ENCODE measurements at places on chromosomes 12 and 14.
A peak's percentile ranks its signal among the peaks of the same experiment; 100 is the strongest.

DNA sequence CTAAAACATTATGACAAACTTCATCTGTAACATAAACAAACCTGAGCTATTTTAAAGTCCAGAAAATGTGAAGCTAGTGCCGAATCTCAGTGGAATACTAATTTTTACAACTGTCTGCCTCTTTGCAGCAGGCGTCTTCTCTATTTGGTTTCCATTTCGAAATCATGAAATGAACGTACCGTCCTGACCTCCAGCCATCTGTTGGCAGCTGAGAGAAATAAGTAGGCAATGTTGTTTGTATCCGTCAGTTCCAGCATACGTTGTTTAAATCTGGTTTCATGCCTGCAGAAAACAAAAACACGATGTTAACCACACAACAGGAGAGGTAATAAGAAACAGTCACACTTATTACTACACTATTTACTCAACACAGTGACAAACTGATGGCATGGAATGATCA is 54.3 kb upstream of the KCNJ8 start:
- DNase-seq: no peak

GRCh38 chr12:121038861-121039668 is at the start of gene OASL:
Gene OASL (minus strand): TSS chr12:121039246. CDS start chr12:121038971, 275 bp downstream.
- peak; percentile 51 for DNase-seq

DNA sequence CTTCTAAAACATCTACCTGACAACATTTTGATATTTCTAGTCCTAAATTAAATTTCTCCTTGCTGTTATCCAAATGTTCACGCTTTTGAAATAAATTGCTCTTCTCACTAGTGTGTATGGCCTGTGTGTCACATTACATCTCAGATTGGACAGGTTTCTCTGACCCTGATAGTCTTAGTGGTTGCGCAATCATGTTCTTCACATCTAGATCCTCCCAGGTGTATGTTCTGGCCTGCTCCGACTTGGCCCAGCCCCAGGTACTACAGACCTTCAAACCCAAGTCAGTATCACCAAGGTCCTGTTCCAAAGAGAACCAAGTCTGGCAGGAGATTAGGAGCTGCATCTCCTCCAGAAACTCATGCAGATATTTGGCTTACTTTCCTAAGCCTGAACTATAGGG is 209.5 kb downstream of the ASCL1 start:
- DNase-seq: no peak

DNA sequence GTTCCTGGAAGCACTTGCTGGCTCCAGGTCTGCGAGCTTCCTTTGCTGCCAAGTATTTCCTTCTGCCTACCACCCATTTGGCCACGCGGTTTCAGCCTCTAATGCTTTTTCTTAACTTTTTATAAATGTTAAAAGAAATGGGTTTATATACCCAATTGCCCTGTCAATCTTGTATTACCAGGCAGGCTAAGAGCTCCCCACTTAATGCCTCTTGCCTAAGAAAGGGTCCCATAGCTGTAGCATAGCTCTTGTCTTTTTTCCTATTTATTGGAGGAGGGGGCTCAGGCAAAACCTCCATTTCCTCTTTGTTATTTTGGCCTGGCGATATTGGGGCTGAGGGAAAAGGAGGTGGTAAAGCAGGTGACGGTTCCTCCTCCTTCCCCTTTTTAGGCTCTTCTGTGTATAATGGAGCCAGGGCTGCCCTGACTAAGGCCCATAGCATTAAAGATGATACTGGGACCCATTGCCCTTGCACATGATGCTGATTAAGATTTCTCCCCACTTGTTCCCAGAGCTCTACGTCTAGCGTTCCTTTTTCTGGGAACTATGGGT is 21.6 kb upstream of the BLTP3B start:
- no peak for DNase-seq

- DNase-seq: no peak
These were observed 172.0 kb downstream of the TRHDE start for GRCh38 chr12:72444125-72444524.

DNA sequence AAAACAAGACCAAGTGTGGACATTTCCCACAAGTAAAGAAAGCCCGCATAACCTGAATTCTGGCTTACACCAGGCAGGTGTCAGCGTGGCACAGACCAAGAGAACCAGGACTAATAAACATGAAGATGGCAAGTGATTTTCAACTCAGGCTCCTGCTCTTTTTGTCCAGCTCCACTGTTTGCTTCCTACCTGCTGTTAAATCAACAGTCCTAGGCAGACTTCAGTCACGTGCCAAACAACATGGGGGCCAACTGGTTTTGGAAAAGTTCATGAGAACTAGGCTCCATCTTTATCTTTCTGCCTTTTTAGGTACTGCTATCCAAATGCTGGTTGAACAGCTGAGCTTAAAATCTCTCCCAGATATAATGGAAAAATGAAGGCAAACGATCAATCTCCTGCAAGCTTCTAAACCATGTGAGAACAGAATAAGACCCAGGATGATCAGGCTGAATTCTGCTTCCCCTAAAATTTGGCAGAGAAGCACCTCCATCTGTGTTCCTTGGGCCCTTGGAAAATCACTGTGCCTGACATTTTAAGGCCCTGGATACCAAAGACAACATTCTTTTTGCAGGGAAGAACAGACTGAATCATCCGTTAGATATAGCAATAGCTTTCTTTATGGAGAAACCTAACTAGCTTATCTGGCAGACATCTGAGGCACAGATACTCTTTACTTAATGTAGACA is 215.6 kb upstream of the USP15 start:
- DNase-seq: no peak
